ENCODE measurements at places on chromosomes 7 and 10.

DNA sequence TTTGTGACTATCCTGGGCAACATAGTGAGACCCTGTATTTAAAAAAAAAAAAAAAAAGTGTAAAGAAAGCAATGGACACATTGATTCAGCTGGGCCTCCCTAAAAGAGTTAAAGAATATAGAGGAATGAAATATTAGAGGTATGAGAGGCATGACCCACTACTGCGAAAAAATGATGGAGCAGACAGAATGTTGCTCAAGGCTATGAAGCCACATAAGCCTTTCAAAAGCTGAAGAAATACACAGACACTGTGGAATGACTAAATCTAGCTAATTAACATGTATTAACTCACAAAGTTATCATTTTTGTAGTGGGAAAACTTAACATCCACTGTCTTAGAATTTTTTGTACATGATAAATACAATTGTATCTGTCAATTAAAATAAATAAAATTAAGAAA, 107.3 kb downstream of the HGF start:
- no peak for DNase-seq

DNA sequence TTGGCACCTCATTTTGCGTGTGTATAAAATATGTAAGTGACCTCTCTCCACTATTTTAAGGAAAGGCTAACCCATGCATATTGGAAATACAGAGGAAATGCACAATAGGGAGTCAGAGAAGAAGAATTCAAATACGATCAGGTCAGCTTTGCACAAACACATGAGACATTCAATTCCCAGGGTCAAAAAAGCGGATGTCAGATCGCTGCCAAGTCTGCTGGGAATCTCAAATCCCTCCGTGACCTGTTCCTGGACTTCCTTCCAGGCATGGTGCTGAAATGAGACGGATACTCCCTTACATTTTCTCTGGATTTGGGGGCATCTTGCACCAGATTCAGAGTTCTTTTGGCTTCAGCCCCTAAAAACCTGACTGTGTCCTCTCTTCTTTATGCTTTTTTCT, 91.9 kb upstream of the PRKCQ start:
- DNase-seq: no peak

DNA sequence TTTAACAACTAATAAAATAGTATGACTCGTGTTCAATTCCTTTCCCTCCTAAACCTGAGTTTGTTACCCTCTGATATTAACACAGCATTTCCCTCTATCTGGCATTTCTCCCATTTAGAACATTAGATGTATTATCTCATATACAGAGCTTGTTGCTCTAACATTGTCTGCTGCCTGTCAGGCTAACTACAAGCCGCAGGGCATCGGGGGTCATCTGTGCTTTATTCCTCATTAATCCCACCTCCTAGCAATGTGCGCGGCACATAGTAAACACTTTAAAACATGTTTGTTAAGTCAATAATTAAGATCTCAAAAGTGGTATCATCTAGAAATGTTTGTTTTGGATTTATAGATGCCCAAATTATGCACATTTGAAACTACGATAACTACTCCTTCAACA, 52.9 kb upstream of the NEBL start:
- no peak for DNase-seq

DNA sequence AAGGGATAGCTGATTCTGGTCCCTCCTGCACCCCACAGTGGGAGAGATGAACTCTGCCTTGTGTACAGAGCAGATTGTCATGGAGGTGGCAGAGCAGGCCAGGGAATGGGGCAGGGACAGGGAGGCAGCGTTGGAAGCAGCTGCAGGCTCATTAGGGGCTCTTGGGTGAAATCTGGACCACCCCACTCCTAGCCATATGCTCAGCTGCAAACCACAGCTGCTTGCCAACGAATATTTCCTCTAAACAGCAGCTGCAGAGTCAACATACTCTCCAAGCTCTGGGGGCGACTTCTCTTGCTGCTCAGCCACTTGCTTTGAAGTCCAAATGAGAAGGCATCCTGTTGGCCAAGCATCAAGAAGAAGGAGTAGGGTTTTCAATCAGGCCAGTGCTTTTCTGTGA, 302.3 kb upstream of the AUTS2 start:
- DNase-seq: no peak

DNA sequence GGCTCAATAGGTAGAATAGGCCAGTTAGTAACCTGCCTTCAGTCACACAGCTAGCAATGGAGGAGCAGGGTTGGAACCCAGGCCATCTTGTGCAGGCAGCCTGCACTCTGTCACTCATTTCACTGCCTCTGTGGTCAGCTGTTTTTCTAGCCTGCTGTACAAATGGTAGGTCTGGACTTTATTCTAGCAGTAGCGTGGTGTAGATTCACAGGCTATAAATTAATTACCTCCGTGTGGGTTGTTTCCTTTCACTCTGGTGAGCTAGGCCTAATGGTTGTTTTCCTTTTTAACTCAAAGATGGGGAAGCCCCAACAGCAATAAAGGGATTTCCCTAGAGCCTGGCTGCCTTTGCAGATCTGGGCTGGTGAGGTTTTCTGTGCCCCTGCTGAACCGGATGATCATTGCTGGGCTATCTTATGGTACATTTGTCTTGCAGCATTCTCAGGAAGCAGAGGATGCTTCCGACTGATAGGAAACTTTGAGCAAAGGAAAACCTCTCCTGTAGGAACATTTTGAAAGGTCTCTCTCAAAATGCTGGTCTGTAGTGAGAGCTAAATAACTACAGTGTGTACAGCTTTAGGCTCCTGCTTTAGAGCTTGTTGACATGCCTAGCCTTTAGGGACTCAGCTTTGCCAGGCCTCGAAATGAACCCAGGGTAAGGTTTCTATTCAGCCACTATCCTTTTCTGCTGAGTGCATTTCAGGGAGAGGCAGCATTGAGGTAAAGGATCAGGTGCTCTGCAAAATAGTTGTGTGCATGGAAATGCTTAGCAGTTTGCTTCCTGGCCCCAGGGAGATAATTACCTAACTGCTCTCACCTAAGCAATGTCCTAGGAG, 157.4 kb downstream of the ST7 start:
- no peak for DNase-seq

- DNase-seq: no peak
Measured at GRCh38 chr10:110276603-110277002, 28.1 kb downstream of the SMNDC1 start.

GRCh38 chr10:75565286-75566251, 134.1 kb downstream of the LRMDA start:
- no peak for DNase-seq

DNA sequence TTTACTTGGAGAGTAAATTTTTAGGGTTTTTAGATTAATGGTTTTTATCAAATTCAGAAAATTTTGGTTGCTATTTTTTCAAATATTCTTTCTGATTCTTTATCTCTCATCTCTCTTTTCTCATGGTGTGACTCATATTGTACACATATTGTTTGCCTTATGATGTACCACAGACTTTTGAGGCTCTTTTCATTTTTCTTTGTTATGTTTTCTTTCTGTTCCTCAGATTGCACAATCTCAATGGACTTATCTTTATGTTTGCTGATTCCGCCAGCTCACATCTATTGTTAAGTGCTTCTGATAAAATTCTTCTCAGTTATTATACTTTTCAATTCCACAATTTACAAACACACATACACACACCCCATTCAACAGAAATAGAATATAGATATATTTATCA, 168.2 kb upstream of the IGFBP3 start:
- peak; percentile 37 for DNase-seq

All from non-pigmented ciliary epithelial cell (primary cell).